ENCODE measurements at places on chromosomes 11 and 22.
A peak's percentile ranks its signal among the peaks of the same experiment; 100 is the strongest.

- DNase-seq, result no peak
Observed at GRCh38 chr11:70656252-70656651, 257.9 kb downstream of the CTTN start.

GRCh38 chr11:29023761-29024160 is 915.6 kb downstream of the METTL15 start:
- DNase-seq, result no peak

DNA sequence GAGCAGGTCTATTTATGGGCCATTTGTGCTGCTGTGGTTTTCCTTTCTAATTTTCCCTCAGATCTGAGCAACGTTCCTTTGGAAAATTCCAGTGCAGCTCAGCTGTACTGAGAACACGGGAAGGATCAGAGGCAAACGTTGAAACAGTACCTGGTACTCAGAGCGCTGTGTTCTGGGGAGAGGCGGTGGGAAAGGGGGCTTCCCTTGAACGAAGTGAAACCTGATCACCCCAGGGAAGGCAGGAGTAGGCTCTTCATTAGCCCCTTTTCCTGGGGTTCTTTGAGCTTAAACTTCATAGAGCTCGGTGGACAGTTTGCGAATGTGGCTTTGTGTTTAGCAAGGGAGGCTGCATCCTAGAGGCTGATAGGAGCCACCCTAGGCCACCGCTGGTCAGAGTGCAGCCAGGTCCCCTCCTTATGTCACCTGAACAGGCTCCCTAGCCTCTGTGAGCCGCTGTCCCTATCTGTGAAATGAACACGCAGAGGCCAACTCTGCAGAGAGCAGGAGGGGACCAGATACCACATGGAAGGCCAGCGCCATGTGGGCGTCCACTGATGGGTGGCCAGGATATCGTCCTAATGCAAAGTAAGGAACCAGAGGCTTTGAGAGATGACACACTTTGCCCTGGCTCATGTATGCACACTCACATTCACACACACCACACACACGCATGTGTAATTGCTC is 1464.8 kb downstream of the BRD1 start:
- no peak for DNase-seq

- no peak for DNase-seq
Observed at GRCh38 chr11:64260147-64260708, 8.9 kb downstream of the PLCB3 start.

DNA sequence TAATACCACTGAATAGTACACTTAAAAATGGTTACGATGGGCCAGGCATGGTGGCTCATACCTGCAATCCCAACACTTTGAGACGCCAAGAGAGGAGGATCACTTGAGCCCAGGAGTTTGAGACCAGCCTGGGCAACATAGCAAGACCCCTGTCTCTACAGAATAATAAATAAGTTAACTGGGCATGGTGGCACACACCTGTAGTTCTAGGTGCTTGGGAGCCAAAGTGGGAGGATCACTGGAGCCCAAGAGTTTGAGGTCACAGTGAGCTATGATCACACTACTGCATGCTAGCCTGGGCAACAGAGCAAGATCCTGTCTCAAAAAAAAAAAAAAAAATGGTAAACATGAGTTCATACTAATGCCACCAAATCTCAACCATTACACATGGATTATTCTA is 61.3 kb downstream of the CD6 start:
- no peak for DNase-seq

DNA sequence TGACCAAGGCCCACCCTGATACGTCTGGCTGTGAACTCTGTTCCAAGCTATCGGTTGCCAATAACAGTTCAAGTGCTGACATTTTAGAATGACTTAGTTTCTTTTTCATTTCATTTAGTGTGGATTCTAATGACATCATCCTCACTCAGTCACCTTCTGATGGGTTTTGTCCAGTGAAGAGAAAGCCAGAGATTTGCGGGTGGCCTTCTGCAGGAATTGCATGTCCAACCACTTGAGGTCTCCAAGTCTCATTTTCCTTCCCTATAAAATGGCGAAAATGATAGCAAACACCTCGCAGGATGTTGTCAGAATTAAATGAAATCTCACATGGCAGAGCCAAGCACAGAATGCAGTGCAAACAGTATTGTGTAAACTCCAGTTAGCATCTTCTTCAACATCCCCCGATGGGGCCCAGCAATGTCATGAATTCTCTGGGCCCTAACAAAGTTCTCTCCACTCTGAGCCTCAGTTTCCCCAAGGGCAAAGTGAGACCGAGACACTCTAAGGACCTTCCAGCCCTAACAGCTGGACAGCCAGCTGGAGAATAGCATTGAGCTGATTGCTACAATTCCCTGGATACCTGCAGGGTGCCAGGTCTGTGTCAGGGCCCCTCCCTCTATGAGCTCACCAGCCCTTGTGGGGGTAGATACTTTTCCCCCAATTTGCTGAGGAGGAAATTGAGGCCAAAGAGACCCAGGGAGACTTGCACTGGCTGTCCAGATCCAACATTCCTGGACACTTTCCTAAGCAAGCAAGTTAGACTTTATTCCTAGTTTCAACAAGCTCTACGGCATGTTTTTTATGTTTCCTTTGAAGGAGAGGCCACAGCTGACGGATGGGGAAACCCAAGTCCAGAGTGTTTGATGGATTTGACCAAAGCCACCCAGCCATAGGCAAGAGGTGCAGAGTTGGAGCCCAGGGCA is 286.7 kb downstream of the MN1 start:
- DNase-seq, result no peak

GRCh38 chr11:64854534-64855502 is 10.4 kb upstream of the CDC42BPG start:
- peak; percentile 93 for DNase-seq
